ENCODE measurements at places on chromosomes 2 and 18.

DNA sequence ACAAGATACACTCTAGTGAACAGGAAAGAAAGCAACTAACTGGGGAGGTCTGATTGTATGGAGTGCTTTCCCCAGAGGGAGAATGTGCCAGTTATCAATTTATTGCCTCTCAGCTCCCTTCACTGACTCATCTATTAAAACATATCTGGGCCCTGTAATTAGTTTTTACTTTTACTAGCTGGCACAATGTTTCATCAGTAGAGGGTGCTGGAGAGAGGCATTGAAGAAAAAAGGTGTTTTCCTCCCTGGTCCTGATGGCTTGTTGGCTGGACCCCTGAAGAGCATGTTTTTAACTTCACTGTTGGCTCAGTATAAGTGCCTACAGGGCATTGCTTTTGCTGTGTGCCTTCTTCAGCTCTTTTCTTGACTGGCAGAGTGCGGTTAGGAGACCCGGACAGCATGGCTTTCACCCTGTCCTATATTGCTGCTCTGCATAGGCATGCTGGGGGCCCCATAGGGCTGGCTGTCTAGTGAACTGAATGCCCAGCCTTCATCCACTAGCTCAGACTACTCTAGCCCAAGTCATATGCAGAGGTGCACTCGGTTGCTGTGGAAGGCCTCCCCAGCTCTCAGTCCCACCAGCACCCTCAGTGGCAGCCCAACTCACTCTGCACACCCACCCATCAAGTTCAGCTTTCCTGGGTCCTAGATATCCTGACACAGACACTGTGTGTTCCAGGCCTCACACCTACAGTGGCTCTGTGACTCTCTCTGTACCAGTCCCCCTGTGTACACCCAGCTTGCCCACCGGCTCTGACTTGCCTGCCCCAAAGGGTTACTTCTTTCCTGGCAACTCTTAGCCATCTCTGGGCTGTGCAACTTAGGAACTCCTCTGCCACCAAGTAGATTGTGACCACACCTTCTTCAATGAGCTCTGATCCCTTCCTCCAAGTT, 62.3 kb upstream of the ACYP2 start:
- peak; percentile 1 for DNase-seq

DNA sequence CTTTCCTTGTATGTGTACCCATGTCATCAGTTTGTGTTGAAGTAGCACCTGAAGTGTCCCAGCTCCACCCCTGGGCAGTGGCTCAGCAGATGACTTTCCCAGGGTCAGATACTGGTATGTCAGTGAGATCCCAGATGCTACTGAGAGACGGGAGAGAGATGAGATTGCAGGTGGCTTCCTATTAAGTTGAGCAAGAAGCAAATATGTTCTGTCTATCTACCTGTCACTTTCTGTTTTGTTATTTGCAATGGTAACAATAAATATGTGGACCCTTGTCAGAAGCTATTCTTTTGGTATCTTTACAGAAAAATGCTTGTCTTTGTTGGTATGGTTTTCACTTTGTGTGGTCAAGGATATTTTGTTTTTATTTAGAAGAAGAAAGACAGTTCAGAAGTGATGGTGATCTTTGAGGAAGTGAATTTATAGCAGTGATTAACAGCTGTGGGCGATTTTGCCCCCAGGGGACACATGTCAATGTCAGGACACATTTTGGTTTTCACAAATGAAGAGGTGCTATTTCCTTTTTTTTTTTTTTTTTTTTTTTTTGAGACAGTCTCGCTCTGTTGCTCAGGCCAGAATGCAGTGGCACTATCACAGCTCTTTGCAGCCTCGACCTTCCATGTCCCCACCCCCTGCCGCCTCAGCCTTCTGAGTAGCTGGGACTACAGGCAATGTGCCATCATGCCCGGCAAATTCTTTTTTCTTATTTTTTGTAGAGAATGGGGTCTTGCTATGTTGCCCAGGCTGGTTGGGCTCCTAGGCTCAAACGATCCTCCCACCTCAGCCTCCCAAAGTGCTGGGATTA, 21.4 kb downstream of the MGAT5 start:
- no peak for DNase-seq

- no peak for DNase-seq
These were observed 116.3 kb upstream of the WDSUB1 start for GRCh38 chr2:159402790-159403189.

GRCh38 chr2:54434229-54434628, 21.9 kb upstream of the SPTBN1 start:
- DNase-seq, result no peak

GRCh38 chr2:99977966-99978365, 164.4 kb downstream of the AFF3 start:
- no peak for DNase-seq

DNA sequence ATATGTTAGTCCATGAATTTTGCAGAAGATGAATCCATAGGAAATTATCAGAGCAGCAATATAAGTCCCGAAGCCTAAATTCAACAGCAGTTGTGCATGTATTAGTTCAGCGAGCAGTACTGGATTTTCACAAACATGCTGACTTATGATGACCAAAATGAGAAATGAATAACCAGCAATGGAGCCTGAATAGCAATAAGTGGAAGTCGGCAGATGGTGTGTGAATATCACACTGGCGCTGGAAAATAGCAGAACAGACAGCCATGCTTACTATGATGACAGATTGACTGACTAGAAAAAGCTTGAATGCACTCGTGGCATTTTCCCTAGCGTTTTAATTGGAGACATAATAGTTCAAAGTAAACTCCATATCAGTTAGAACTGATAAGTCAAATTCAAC, 1114.5 kb downstream of the DSC3 start:
- no peak for DNase-seq

DNA sequence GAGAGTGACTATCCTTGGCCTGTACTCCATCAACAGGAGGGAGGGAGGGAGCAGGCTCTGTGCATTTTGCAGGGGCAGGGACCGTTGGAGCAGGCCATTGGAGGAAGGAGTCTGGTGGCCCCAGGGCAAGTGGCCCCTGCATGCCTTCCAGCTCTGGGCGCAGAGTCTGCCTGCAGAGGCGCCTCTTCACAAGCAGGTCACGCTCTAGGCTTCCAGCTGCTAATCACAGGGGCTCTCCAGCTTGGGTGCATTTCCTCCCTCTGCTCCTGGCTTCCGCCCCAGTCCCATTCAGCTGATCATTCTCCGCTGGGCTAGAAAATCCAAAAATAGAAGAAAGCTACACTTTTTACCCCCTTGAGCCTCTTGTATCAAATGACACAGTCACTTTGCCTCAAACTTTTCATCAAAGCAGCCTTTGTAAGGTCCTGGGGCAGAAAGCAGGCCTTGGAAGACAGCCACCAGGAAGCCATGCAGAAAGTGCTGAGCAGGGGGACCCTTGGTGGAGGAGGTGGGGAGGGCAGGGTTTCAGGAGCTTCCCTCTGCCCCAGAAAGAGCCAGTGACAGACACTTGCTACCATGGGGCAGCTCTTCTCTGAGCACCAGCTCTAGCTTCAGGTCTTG, 11.3 kb downstream of the TMEM247 start:
- no peak for DNase-seq

GRCh38 chr2:100301881-100302584, 20.3 kb downstream of the LONRF2 start:
- no peak for DNase-seq

DNA sequence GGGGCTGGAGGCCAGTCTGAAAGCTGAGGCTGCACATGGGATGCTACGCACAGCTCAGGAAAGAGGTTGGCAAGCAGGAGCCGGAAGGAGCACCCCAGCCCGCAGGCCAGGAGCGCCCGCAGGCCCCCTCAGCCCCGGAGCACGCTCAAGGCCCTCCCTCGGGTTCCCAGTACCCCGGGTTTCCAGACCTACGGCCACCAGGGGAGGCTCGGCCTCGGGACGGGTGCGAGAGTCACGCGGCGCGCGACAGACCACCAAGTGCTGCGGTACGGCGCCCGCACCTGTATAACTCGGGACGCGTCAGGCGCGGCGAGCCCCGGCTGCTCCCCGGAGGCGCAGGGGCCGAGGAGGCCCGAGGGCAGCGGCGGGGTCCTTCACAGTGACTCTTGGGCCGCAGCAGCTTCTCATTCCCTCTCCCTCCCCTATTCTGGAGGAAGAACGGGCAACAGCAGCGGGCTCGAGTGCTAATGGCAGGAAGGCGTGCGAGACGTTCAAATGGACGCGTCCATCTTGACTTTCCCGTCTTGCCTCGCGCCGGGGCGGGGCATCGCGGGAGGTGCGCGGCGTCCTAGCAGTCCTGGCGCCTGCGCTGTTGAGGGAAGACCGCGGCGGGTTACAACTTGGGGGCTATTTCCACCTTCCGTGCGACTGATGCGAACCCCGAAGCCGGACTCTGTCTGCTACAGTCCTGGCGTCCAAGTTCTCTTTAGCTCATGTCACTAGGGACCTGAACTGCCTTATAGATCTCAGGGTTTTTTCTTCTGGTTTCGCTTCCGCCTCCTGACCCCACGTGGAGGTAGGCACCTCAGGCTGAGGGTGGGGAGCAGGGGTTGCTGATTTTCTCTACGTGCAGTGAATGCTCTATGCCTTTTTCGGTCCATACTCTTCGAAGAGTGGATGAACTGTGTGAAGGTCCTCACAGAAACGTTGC, at the start of gene ANAPC1:
Gene ANAPC1, minus strand, starts transcription at position 533 of the 931 bp plus-strand sequence. CDS start 3,368 bp downstream, outside the sequence.
- peak; percentile 79 for DNase-seq

GRCh38 chr2:54701029-54701428, 22.4 kb upstream of the EML6 start:
- no peak for DNase-seq

DNA sequence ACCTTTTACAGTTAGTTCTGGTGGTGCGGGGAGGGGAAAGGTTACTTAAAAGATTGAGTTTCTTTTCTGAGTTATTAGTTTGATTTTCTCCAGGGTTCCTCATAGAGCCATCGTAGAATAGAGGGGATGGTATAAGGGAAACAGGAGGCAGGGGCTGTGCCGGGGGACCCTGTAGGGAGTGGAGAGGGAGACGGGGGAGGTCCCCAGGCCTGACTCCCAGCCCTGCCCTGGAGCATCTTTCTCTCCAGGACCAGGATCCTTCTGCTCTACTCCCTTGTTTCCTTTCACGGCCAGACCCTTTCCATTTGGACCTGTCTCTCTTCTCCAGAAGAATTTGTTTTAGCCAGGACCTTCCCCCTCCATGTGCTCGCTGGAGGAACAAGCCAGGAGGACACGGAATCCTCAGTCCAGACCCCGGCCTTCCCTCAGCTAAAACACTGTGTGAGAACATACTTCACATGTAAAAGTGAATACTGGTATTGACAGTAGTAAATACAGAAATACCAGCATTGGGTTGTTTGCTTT, 35.4 kb downstream of the DGKD start:
- DNase-seq, result no peak

DNA sequence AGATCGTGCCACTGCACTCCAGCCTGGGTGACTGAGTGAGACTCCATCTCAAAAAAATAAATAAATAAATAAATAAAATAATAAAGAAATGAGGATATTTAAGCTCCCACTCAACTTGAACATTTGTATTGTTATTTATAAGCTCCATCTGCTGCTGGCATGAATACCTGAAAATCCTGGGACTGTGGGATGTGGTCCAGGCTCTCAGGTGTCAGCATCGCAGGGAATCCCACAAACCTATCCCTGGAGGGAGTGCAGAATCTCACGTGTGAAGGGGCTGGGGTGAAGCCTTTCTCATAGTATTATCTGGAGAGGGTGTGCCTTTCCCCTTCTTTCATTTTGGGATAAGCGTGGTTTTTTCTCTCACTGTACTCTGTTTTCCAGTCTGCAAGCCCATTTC, 47.4 kb upstream of the POLE4 start:
- DNase-seq, result no peak

Measured in AML-193 (cell line).